ENCODE measurements at places on chromosomes 11 and 22.
A peak's percentile ranks its signal among the peaks of the same experiment; 100 is the strongest.

DNA sequence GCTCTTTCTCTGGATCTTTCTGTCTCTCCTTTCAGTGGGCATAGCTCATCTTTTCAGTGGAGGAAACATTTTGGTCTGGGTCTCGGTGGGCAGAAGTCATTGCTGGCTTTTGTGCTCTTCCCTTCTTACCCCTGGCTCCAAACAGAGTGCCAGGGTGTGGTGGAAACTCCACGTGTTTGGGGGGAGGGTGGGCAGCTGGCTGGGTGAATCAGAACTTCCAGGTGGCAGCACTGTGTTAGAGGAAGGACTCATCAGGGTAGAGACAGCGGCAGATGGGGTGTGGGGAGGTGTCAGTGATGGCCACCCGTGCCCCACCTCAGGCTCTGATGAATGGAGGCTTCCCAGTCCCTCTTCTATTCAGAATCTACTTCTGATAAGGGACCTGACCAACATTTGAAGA is 114.0 kb downstream of the GRIK4 start:
- DNase-seq: no peak

GRCh38 chr11:72120930-72121329 is 8.4 kb upstream of the ANAPC15 start:
- no peak for DNase-seq

- no peak for DNase-seq
These were observed 4.1 kb downstream of the MMP20 start for GRCh38 chr11:102620818-102621561.

DNA sequence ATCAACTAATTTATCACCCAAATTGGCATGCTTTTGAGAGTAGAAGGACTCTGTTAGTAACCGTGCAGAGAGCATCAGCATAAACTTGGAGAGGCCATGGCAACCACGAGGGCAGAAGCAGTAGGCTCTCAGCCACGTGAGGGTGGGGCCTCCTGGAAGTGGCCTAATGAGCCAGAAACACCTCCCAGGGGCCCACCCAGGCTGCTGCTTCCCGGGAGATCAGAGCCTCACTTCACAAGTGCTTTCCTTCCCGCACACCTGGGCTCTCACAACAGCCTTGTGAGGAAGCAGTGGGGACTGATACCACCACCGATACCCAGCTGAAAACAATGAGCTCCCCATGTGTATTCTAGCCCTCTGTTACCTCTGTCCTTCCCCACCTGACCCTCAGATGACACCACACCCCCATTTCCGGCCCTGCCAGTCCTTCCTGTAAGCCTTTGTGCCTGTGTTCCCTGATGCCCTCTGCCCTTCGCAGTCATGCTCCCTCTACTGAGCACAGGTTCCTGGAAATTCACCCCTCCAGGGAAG is 17.0 kb downstream of the TRIM29 start:
- no peak for DNase-seq

- peak; percentile 61 for DNase-seq
These were observed 2.4 kb downstream of the ZDHHC24 start for GRCh38 chr11:66543263-66544107.

DNA sequence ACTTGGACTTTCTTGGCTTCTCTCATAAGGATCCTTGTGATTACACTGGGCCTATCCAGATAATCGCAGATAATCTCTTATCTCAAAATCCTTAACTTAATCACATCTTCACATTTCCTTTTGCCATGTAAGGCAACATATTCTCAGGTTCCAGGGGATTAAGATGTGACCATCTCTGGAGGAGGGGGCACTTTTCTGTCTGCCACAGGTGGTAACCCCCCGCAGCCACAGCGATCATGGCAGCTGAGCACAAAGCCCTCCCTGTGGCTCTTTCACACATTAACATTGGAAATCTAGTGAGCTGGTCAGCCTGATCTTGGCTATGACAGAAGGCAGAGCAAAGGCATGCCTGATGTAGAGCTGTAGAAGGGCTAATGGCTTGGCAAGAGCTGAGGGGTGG is 69.1 kb upstream of the CD82 start:
- no peak for DNase-seq

- no peak for DNase-seq
These were observed 771.5 kb downstream of the DLG2 start for GRCh38 chr11:84855508-84856245.

GRCh38 chr11:127902382-127902781 is 685.0 kb downstream of the ETS1 start:
- no peak for DNase-seq

DNA sequence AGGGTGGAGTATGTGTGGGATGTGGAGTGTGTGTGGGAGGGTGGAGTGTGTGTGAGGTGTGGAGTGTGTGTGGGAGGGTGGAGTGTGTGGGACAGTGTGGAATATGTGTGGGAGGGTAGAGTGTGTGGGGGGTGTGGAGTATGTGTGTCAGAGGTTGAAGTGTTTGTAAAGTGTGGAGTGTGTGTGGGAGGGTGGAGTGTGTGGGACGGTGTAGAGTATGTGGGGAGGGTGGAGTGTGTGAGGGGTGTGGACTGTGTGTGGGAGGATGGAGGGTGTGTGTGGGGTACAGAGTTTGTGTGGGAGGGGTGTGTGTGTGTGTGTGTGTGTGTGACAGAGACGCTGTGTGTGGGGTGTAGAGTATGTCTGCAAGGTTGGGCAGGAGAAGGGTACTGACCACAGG is 355.5 kb downstream of the CADM1 start:
- DNase-seq: no peak

GRCh38 chr11:57358543-57358961 is 20.4 kb downstream of the P2RX3 start:
- DNase-seq: no peak

GRCh38 chr11:104881117-104881794 is 17.0 kb downstream of the CASP12 start:
- DNase-seq: no peak

DNA sequence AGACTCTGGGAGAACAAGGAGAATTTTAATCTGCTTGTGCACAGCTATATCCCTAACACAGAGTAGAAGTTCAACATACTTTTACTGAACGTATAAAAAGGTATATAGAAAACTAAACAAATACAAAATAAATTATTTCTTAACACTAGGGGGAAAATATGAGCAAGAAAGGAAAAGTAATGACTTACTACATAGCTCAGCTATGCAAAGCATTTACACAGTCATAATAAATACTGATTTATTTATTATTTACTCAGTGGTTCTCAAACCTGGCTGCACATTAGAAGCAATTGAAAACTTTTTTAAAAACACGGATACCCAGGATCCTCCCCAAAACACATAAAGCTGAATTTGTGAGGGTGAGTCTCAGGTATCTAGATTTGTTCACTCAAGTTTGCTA is 182.5 kb downstream of the TTC28 start:
- no peak for DNase-seq

DNA sequence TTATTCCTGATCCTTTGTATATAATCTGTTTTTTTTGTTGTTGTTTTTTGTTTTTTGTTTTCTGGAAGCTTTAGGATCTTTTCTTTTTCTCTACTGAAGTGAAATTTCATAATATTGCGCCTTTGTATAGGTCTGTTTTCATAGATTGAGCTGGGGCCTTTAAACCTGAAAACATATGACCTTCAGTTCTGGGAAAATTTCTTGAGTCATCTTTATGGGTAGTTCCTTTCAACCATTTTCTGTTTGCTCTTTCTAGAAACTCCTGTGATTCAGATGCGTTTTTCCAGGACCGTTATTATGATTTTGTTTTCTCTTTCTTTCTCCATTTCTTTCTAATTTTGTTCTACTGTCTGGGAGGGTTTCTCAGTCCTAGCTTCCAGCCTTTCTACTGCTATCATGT is 43.7 kb downstream of the BSX start:
- no peak for DNase-seq

GRCh38 chr11:118186346-118187107 is 10.1 kb upstream of the SCN2B start:
- DNase-seq: no peak

DNA sequence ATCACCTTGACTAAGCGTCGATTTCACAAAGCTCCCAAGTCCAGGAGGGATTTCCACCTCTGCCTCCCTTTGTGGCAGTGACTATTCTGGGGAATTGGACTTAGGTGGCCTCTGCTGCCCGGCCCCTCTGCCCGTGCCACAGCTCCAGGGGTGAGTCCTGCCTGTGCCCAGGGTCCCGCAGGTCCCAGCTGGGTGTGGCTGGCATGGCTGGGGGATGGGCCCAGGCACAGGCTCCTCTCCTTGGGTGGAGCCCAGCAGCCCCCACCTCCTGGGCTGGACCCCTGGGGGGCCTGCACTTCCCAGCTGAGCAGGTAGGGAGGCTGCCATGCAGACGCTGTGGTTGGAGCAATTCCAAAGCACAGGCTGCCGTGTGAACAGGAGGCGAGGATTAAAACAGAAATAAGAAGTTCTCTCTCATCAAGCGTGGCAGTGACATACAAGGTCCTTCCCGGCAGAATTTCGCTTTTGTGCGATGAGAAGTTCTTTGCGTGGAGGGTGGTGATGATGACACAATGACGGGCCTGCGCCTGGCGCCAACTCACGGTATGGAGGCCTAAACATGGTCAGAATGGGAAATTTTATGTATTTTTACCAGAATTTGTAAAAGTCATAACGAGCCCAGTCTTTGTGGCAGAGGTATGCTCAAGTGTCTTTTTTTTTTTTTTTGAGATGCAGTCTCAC is 107.3 kb downstream of the BRD1 start:
- no peak for DNase-seq

DNA sequence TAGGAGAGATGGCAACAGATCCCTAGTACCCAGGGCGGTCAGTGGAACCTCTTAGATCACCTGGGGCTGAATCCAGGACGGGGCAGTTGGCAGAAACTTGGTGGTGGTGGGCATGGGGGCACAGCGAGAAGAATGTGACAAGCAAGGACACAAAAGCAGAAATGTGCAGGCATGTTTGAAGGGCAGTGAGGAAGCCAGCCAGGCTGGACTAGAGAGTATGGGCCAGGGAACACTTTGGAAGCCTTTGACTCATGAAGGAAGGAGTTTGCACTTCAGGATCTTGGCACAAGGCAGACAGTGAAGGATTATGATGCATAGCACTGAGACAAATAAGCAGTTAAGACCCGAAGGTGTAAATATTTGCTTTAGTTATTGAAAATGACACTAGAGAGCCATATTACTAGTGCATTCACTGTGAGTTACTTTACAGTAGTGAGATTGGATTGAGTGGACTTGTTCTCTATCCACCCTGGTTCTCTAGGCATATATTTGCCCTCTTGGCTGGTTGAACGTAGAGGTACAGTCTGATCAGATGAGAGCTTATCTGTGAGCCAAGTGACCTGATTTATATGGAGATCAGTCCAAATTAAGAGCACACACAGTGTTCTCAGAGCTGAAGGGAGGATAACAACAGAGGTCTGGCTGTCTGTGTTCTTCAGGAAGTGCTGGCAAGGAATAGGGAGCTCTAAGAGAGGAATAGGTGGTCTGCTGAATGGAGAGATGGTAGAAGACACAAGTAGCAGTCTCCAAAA is 210.4 kb downstream of the SNX19 start:
- DNase-seq: no peak

- no peak for DNase-seq
These were observed 25.7 kb downstream of the LRFN4 start for GRCh38 chr11:66882561-66883015.

- DNase-seq: no peak
These were observed 15.2 kb downstream of the NRIP3 start for GRCh38 chr11:8988329-8989234.

DNA sequence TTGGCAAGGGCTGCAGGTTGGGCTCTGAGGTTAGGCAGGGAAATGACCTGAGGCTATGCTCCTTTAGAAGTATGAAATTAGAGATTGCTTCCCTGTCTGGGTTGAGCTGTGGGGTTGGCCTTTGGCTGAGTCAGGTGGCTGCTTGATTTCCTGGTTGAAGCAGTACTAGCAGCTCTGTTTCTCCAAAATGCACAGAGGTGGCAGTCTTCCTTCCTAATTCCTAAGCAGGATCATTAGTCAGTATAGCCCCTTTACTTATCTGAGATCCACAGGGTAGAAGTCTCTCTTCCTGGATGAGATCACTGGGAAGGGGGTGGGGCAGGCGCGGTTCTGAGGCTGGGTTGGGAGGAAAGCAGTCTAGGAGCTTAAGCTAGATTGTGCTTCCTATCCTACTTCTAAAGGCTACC is 1917.5 kb downstream of the LRRC4C start:
- no peak for DNase-seq

DNA sequence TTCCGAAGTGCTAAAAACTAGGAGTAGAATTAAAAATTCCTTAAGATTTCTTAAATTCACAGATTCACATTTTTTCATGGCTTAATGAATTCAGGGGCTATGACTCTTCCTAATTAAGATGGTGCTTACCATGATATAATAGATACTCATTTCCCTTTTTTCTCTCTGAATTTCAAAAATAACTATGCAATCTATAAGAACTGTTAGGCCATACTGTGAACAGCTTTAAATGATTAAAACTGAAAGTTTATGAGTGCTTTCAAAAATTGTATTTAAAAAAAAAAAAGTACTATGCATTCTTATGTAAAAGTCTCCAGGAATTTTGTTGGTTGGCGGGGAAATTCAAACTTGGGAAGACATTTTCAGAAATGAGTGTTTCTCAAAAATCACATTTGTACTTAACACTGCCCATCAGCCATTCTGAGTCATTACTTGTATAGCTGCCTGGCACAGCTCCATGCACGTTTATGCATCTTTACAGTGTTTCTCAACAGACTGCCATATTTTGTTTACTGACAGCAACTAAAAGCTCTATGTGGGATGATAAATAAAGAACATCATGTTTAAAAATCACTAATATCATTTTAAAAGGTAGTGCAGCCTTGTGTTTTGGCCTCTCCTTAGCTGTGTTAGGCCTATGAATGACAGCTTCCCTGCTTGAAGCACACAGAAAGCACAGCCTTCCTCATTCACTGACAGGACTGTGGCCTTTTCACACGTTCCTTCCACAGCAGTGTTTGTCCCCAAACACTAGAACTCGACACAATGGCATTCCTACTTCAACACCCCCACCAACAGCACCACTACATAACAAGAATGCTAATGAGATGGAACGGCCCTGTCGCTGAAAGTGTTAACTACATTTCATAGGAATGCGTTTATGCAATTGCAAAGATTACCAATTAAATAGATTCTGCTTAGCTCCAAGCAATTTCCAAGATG is 131.4 kb downstream of the DCDC1 start:
- no peak for DNase-seq

GRCh38 chr22:39363751-39364515 is 14.1 kb downstream of the SYNGR1 start:
- no peak for DNase-seq

DNA sequence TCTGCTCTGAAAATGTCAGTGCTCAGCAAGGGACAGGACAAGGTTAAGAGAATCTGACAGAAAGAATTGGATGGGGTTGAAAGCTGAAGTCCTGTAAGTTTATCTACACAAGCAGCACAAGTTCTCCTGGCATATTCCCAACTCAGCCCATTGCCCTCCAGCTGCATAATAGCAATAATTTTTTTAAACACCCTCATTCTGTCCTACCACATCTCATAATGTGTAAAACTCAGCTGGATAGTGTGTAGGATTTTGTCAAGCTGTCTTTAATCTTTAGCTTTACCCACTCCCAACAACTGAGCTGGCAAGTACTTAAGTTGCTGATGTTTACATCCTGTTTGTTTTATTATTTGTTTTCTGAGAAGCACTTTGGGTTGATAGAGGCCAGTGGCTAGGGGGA is 158.9 kb downstream of the CADM1 start:
- DNase-seq: no peak

- DNase-seq: no peak
These were observed 622.1 kb downstream of the OPCML start for GRCh38 chr11:132910011-132910760.

GRCh38 chr22:50015451-50016307 is 3.1 kb upstream of the IL17REL start:
- DNase-seq: no peak

All from CD8-positive, alpha-beta T cell (primary cell).